Activated CD4-positive, alpha-beta T cell treated with anti-CD3 and anti-CD28 coated beads, Interleukin-2, amount 10 ng/mL, durations not matched to agents 24 days and 14 days (primary cell): ENCODE measurements at places on chromosomes 7 and 10. TPM values are rescaled to one million over a fixed set of nuclear protein-coding genes. Genes with fewer than 3 reads are reported as not detected.

The GPRIN2 gene
- total RNA-seq = not detected in 2 replicates

The CNNM1 gene
- total RNA-seq = 0.28 and 0.44 TPM in 2 replicates

The CLEC2L gene
- not detected in 2 replicates for total RNA-seq

The CYP3A4 gene
- total RNA-seq = not detected in 2 replicates

The ARHGAP22 gene
- total RNA-seq = not detected in 2 replicates

The GRID2IP gene
- total RNA-seq = 0.05 TPM in 1 of 2 replicates, not detected in the other

The NUDT13 gene
- total RNA-seq = 0.80 and 0.91 TPM in 2 replicates

The ZNF786 gene
- 10.2 and 10.3 TPM in 2 replicates for total RNA-seq

The LOXL4 gene
- total RNA-seq = not detected in 2 replicates

The WEE2 gene
- total RNA-seq = not detected in 2 replicates

The KCND2 gene
- total RNA-seq = not detected in 2 replicates

The SFR1 gene
- 12.1 and 13.8 TPM in 2 replicates for total RNA-seq

The SEMA4G gene
- 1.4 and 1.8 TPM in 2 replicates for total RNA-seq

The PAX4 gene
- not detected in 2 replicates for total RNA-seq

The CLCN1 gene
- total RNA-seq = not detected in 2 replicates

The GLI3 gene
- total RNA-seq = not detected in 2 replicates

The LEP gene
- total RNA-seq = not detected in 2 replicates

The PAPOLB gene
- total RNA-seq = not detected in 2 replicates

The BET1 gene
- total RNA-seq = 19.1 and 20.0 TPM in 2 replicates

The SFTPD gene
- not detected in 2 replicates for total RNA-seq

The DEPP1 gene
- 3.3 and 4.3 TPM in 2 replicates for total RNA-seq

The FGL2 gene
- total RNA-seq = 1.7 and 1.8 TPM in 2 replicates

The MKLN1 gene
- 38.3 and 38.8 TPM in 2 replicates for total RNA-seq

The IFIT1B gene
- total RNA-seq = not detected in 2 replicates

The ANKRD26 gene
- 5.3 and 5.8 TPM in 2 replicates for total RNA-seq

The NYAP1 gene
- 0.17 and 0.49 TPM in 2 replicates for total RNA-seq

The AKR1C4 gene
- not detected in 2 replicates for total RNA-seq

The UNCX gene
- not detected in 2 replicates for total RNA-seq

The C1QL3 gene
- total RNA-seq = 0.21 TPM in 1 of 2 replicates, not detected in the other

The RPEL1 gene
- not detected in 2 replicates for total RNA-seq

The PRPF18 gene
- 21.5 and 23.4 TPM in 2 replicates for total RNA-seq

The STRIP2 gene
- total RNA-seq = 86.6 and 89.6 TPM in 2 replicates

The ATP6V0A4 gene
- total RNA-seq = not detected in 2 replicates

The OR2A12 gene
- not detected in 2 replicates for total RNA-seq

The MSS51 gene
- total RNA-seq = 2.5 and 2.8 TPM in 2 replicates

The SLC26A3 gene
- not detected in 2 replicates for total RNA-seq

The NKX2-3 gene
- total RNA-seq = not detected in 2 replicates

The MKX gene
- total RNA-seq = not detected in 2 replicates

The ASB10 gene
- not detected in 2 replicates for total RNA-seq

The SEMA3D gene
- total RNA-seq = 0.47 and 0.64 TPM in 2 replicates

The TMEM196 gene
- total RNA-seq = not detected in 2 replicates

The SH2B2 gene
- total RNA-seq = 2.9 and 3.1 TPM in 2 replicates

The UTF1 gene
- 0.17 and 0.19 TPM in 2 replicates for total RNA-seq

The OR9A2 gene
- total RNA-seq = not detected in 2 replicates

The PRLHR gene
- not detected in 2 replicates for total RNA-seq

The EN2 gene
- not detected in 2 replicates for total RNA-seq

The CYP26A1 gene
- not detected in 2 replicates for total RNA-seq

The BMPER gene
- not detected in 2 replicates for total RNA-seq

The PTPRN2 gene
- total RNA-seq = 0.31 and 0.33 TPM in 2 replicates
